ENCODE measurements at places on chromosomes 13 and 19.

GRCh38 chr13:26246154-26246553 is 7.8 kb upstream of the CDK8 start:
- no peak for DNase-seq

GRCh38 chr13:47144782-47145181 is 247.9 kb upstream of the HTR2A start:
- no peak for DNase-seq

DNA sequence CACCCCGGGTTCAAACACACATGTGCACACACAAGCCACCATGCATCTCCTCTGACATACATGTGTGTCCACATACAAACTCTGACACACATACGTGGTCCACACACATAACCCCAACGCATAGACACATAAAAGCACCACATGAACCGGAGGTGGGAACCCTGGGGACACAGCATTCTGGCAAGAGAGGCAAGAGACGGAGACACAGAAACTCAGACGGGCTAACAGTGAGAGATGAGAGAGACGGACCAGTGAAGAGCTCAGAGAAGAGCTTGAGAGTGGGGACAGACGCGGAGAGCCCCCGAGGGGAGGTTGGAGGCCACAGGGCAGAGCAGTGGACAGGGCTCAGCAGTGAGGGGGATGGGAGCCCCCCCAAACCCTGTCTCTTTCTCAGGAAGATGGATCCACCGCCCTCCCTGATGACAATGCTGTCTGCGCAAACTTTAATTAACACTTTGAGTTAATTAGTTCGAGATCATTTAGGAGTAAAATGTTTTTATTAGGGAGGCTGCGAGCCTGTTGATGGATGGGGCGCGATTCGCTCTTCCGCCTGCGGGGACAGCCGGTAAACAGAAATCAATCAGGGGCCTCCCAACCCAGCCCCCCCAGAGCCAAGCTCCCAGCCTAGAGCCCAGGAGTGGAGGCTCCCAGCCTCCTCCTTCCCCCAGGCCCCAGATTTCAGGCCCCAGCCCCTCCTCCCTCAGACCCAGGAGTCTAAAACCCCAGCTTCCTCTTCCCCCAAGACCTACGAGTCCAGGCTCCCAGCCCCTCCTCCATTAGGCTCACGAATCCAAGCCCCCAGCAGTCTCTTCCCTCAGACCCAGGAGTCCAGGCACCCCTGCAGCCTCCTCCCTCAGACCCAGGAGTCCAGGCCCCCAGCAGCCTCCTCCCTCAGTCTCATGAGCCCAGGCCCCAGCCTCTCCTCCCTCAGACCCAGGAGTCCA is 9.5 kb upstream of the ERFL start:
- no peak for DNase-seq

DNA sequence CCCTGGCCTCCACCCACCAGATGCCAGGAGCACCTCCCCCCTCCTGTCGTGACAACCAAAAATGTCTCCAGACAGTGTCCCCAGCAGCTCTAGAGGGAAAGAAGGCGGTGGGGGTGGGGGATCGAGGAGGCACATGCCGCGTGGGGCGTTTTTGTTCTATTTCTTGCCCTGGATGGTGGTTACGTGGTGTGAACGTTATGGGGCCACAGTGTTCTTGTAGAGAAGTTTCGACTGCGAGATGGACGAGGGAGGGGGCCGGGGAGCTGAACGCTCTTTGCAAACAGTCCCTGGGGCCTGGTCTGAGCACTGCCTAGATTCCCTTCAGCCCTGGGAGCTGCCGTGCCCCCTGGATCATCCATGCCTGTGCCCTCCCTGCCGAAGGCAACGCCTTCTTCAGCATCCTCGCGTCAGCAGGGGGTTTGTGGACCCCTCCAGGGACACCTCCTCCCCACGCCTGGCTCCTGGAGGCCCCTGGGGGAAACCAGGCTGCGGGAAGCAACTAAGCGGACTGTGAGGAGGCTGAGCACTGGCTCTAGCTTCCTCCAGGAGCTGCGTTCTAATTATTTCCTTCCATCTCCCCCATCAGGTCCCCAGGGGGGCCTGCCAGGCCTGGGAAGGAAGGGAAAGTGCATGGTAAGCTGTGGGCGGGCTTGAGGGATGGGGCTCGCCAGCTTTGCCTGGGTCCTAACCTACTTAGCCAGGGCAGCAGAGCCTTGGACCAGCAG is 131.5 kb downstream of the IER2 start:
- no peak for DNase-seq

- DNase-seq = no peak
Measured at GRCh38 chr13:37087486-37087885, 18.0 kb downstream of the CSNK1A1L start.

DNA sequence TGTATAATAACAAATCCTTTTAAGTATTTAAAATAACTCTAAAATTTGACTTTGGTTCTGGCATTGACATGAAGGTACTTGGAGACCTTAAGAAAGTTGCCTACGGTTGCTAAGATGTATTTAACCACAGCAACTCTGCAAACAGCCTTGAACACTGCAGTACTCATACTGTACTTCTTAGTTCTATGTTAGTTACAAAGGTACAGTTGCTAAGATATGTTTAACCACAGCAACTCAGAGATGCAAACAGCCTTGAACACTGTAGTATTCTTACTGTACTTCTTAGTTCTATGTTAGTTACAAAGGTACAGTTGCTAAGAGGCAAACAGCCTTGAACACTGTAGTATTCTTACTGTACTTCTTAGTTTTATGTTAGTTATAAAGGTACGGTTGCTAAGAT is 268.3 kb upstream of the MIR17HG start:
- no peak for DNase-seq

GRCh38 chr13:77737583-77738200 is 40.2 kb downstream of the SLAIN1 start:
- no peak for DNase-seq

DNA sequence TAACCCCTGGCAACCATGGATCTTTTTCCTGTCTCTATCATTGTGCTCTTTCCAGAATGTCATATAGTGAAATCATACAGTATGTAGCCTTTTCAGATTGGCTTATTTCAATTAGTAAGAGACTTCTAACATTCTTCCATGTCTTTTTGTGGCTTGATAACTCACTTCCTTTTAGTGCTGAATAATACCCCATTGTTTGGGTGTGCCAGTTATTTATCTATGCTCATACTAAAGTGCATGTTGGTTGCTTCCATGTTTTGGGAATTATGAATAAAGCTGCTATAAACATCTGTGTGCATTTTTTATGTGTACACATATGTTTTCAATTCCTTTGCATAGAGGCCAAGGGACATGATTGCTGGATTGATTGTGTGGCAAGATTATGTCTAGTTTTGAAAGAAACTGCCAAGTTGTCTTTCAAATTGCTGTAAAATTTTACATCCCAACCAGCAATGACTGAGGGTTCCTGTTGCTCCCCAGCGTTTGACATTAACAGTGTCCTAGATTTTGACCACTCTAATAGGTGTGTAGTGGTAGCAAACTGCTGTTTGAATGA is 358.9 kb downstream of the ITGBL1 start:
- no peak for DNase-seq

- no peak for DNase-seq
Measured at GRCh38 chr13:44857061-44857460, 132.2 kb downstream of the NUFIP1 start.

- peak; percentile 75 for DNase-seq
Measured at GRCh38 chr19:39110263-39110967, 15.2 kb upstream of the PAK4 start.

- DNase-seq = no peak
Measured at GRCh38 chr13:66560189-66560588, 669.9 kb downstream of the PCDH9 start.

DNA sequence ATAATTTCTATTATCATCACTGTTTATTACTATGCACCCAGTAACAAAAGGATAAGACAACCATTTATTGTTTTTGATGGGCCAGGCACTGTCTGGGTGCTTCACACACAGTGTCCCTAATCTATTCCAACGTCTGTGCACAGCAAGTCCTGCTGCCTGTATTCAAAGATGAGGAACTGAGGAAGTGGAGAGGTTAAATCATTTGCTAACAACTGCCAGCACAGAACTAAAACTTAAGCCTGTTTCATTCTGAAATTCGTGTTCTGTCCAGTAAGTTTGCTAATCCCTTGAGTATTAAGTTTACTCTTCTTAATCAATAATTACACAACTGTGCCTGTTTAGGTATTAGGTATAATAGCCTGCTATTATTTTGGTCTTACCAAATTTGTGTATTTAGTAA is 41.9 kb downstream of the TEX26 start:
- DNase-seq = no peak

DNA sequence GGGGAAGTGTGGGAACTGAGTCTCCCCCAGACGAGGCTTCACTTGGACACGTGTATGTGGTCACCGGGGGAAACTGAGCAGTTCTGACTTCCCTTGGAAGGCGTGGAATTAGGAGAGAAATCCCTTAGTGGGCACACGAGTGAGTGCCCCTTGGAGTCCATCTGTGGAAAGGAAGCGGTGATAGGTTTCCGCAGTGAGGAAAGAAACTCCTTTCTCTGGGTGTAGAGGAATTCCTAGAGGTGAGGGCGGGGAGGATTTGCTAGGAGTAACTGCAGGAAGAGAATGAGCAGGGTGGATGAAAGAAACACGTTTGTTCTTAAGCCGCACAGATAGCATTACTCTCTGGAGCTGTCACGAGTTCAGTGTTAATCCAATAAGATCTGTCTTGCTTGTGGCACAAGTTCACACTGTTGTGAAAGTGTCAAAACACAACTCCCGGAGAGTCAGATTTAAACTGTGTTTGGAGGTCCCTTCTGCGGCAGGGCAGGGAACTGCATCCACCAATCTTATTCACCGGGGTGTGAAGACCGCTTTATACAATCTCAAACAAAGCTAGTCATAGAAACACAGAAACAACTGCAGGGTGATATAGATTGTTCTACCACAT is 1.2 kb downstream of the KL start:
- DNase-seq = no peak

DNA sequence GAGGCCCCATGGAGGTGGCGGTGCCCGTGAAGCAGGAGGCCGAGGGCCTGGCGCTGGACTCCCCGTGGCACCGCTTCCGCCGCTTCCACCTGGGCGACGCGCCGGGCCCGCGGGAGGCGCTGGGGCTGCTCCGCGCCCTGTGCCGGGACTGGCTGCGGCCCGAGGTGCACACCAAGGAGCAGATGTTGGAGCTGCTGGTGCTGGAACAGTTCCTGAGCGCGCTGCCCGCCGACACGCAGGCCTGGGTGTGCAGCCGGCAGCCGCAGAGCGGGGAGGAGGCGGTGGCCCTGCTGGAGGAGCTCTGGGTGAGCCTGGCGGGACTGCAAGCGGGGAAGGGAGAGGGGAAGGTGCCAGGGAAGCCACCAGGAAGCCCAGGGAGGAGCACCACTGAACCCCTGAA is 5.8 kb downstream of the ZNF444 start:
- DNase-seq = no peak

DNA sequence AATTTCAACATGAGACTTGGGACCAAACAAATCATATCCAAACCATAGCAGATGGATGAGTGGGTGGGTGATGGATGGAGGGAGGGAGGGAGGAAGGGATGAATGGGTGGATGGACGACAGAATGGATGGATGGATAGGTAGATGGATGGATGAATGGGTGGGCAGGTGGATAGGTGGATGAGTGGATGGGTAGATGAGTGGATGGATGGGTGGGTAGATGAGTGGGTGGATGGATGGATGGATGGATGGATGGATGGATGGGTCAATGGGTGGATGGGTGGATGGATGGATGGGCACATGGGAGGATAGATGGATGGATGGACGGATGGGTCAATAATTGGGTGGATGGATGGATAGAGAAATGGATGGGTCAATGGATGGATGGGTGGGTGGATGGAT is 47.9 kb upstream of the ONECUT3 start:
- no peak for DNase-seq

Data from activated T-helper 1 cell treated with anti-CD3 and anti-CD28 coated beads, Interleukin-2, amount 50 U/mL, for 16 hours (primary cell).